Pancreas (tissue), 10 donors: ENCODE measurements at places on chromosomes 5 and 9. TPM values are rescaled to one million over a fixed set of nuclear protein-coding genes. Genes with fewer than 3 reads are reported as not detected.

DNA sequence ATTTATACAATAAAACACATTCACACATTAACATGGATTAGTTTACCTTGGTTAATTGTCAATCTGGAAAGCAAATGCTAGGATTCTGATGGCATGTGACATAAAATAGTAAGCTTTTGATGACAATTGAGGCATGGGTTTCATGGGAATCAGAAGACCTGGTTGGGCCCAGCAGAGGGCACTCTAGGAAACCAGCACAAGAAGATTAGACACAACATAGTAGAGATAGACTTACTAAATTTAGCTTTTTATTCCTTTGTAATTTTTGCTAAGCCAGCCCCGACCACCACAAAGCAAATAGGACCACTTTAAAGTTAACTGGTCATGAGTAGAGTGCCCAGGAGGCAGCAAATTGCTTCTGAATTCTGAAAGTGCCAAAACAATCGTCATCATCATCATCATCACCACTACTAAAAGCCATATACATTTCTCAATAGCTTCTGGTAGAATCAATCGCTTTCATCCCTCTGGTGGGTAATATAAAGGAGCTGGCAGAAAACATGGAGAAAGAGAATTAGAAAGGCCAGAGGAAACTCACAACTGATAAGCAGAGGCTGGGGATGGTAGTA is 163.2 kb downstream of the ARRDC3 start:
- H3K27me3 ChIP-seq, result no peaks in the 10 kb centered on the region
- no peak overlapping the region for H3K27ac ChIP-seq
- no peak overlapping the region for H3K4me3 ChIP-seq

DNA sequence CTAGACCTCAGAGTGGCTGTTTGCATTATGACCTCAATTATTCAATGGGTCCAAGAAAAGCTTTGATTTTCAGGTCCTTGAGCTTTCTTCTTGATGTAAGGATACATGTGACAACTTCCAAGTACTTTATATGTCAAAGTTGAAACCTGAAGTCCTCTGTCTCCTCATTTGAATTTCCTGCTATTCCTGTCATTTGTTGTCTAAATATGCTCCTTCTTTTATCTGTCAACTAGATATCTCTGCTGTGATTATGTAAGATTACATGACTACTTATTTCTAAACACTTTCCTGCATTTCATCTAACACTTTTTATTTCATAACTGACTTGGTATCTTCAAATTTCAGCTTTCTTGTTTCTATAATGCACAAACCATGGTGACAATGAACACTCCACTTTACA is 670.0 kb upstream of the FAM174A start:
- no peak for DNase-seq
- no peaks in the 10 kb centered on the region for H3K27me3 ChIP-seq
- no peaks in the 10 kb centered on the region for H3K36me3 ChIP-seq
- no peak overlapping the region for H3K4me3 ChIP-seq

DNA sequence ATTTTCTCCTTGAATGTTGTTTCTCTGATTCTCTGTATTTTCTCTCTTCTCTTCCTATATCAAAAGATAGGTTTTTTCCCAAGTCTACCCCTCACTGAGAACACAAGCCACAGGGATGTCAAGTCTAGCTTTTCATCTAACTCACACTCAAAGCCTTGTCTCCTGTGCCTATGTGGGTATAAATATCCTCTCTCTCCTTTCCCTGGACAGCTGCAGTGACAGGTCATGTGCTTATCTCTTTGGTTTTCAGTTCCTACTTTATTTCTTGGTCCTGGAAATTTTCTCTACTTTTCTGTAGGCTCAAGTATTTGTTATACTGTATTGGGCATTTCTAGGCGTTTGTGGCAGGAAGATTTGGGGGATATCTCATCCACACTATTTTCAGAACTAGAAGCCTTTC is 182.4 kb upstream of the MVB12B start:
- H3K4me1 ChIP-seq, result no peaks in the 10 kb centered on the region
- H3K27ac ChIP-seq, result no peak overlapping the region
- no peaks in the 10 kb centered on the region for H3K36me3 ChIP-seq
- no peak overlapping the region for H3K4me3 ChIP-seq
- H3K27me3 ChIP-seq, result no peaks in the 10 kb centered on the region

DNA sequence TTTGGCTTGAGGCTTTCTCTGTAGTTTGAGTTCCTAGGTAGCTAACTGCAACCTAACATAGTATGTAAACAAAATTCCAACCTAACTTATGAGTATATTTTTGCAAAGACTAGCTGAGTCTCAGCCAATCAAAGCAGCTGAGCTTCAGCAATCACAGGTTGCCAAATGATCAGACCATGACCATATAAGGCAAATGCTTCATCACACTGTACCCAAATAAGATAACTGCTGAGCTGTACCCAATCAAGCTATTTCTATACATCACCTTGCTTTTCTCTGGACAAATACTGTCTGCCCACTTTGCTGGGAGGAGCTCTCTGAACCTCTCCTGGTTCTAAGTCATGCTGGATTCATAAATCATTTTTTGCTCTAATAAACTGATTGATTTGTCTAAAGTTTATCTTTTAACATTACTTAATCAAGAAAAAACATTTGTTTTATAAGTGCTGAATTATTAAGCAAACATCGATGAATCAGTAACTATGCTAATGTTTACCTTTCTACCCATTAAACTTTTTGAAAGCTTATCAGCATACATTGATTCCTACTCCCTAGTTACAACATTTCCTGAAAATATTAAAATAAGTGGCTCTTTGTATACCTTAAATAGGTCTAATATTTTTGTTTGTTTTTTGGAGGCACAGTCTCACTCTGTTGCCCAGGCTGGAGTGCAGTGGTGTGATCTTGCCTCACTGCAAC is 129.7 kb upstream of the PCA3 start:
- H3K4me3 ChIP-seq, result no peak overlapping the region
- H3K27ac ChIP-seq, result no peak overlapping the region
- DNase-seq, result no peak
- H3K36me3 ChIP-seq, result no peaks in the 10 kb centered on the region
- H3K27me3 ChIP-seq, result no peaks in the 10 kb centered on the region
- peaks cover 6% of the 10 kb centered on the region for H3K4me1 ChIP-seq

GRCh38 chr5:127343866-127344265 is 53.3 kb downstream of the MEGF10 start:
- H3K4me1 ChIP-seq, result no peaks in the 10 kb centered on the region
- no peaks in the 10 kb centered on the region for H3K27me3 ChIP-seq
- H3K27ac ChIP-seq, result no peak overlapping the region
- no peaks in the 10 kb centered on the region for H3K36me3 ChIP-seq

- no peaks in the 10 kb centered on the region for H3K36me3 ChIP-seq
- no peak overlapping the region for H3K27ac ChIP-seq
- H3K27me3 ChIP-seq, result peaks cover 13% of the 10 kb centered on the region
- no peaks in the 10 kb centered on the region for H3K4me1 ChIP-seq
Measured at GRCh38 chr5:73218552-73219171, 45.7 kb downstream of the TMEM174 start.

DNA sequence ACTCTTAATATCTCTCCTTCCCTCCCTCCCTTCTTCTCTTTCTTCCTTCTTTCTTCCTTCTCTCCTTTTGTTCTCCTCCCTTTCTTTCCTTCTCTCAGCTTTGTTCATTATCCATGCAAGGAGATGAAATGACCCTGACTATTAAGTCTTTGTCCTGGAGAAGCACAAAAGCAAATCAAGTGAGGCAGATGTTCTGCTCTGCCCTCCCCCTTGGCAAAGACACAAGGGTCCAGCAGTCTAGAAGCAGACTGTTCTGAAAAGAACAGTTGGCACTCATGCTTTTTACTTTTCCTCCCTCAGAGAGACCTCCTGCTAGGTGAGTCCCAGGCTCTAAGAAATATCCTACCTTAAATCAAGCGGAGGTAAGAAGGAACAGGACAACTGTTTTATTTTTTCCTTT is 1067.6 kb upstream of the DMAC1 start:
- H3K36me3 ChIP-seq, result no peaks in the 10 kb centered on the region
- H3K4me1 ChIP-seq, result no peaks in the 10 kb centered on the region
- no peak overlapping the region for H3K27ac ChIP-seq
- no peak for DNase-seq
- no peaks in the 10 kb centered on the region for H3K27me3 ChIP-seq

- no peaks in the 10 kb centered on the region for H3K27me3 ChIP-seq
- H3K4me1 ChIP-seq, result no peaks in the 10 kb centered on the region
- H3K4me3 ChIP-seq, result no peak overlapping the region
- peak overlapping the region; percentile 62 for H3K27ac ChIP-seq
Measured at GRCh38 chr5:103511554-103511885, 51.1 kb downstream of the NUDT12 start.

DNA sequence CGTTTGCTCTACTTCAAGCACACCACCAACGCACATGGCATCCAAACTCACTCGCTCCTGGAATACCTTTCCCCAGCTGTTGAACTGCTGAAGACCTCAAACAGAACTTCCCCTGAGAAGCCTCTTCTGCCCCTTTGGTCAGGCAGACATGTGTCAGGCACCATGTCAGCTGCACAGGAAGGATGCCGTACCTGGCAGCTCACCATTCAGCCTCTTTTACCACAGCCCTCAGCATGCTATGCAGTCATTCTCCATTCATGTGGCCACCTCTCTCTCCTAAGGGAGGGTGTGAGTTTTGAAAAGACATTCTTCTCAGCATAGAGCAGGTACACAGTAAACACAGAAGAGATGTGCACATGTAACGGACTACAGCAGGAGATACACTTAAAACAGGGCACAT is 14.2 kb downstream of the IL4 start:
- H3K27me3 ChIP-seq, result no peaks in the 10 kb centered on the region
- no peak for DNase-seq
- no peak overlapping the region for H3K27ac ChIP-seq
- H3K36me3 ChIP-seq, result no peaks in the 10 kb centered on the region

Gene CDC20B
- not detected for total RNA-seq

Gene SMIM33
- total RNA-seq, result not detected

Gene HK3
- total RNA-seq, result 3.2 TPM

Gene SOX30
- not detected for total RNA-seq

Gene PDCD1LG2
- total RNA-seq, result 0.20 TPM

Gene GHR
- 0.73 TPM for total RNA-seq

Gene LECT2
- not detected for total RNA-seq
